Cortex of kidney (tissue), 1 donor: ENCODE measurements at places on chromosomes 5 and 9.

DNA sequence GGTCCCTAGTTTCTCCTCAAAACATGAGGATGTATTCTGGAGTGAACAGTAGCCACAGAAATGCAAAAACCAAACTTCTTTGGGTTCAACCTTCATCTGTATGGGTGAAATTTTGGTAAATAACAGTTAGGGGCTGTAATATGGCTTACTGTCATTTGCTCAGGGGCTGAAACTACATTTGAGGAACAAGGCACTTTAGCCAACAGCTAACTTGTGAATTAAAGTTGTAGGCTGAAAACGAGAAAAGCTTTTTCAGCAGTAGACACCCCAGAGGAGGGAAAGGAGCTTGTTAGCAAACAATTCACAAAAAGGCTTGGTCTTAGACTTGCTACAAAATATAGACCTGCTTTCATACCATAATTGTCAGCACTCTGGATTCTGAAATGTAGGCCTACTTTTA, 6.6 kb downstream of the TMEM171 start:
- DNase-seq, result no peak

GRCh38 chr5:37816331-37816730, 23.5 kb downstream of the GDNF start:
- no peak for DNase-seq

- no peak for DNase-seq
These were observed 175.1 kb upstream of the S1PR3 start for GRCh38 chr9:88816141-88816540.

DNA sequence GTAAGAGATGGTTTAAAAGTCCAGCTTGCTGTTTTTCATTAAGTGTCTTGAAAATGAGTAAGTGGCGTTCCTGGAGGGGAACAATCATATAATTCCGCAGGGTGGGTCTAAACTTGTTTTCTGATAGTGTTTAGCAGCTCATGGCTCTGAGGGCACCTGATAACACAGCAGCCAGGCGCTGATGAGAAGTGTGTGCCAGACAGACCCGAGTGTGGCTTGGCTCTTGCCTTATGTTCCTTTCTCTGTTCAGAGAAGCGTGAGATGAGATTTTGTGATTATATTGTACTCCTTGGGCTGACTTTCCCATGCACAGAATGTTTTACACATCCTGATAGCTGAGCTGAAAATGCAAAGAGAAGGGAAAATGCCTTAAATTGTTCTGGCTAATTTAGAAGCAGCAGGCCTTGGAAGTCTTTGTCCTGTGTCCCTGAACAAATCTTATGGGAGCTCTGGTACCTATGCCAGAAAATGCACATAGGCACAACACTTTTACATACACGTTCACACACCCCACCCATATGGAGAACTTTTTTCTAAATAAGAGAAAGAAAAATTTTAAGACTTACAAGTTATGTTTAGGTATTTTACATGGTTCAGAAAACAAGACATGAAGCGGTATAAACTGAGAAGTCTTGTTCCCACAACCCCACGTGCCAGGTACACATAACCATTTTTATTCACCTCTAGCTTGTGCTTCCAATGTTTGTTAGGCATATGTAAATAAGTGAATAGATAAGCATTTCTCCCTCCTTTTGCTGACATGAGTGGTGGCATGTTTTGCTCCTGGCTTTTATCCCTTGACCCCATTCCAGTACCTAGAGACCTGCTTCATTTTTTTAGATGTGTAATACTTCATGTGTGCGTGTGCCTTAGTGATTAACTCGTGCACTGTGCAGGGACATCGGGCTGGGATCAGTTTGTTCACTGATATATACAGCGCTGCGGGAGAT, 152.2 kb upstream of the OTULINL start:
- no peak for DNase-seq

DNA sequence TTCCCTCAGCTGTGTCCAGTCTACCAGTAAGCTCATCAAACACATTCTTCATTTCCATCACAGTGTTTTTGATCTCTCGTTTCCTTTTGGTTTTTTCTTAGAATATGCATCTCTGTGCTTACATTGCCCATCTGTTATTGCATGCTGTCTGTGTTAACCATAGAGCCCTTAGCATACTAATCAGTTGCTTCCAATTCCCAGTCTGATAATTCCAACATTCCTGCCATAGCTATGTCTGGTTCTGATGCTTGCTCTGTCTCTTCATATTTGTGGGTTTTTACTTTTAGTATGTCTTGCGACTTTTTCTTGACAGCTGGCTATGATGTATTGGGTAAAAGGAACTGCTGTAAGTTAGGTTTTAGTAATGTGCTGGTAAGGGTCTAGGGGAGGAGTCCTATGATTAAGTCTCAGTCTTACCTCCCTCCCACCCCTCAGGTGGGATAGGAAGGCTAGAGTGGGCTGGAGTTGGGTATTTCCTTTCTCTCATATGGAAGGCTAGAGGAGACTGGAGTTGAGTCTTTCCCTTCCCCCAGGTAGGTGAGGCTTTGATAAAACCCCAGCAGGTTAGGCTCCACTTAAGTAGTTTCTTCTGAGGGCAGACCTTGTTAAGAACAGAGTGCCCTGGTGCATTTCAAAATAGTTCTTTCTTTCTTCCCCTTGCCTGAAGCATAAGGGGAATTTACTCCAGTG, 99.1 kb upstream of the RASGRF2 start:
- no peak for DNase-seq

DNA sequence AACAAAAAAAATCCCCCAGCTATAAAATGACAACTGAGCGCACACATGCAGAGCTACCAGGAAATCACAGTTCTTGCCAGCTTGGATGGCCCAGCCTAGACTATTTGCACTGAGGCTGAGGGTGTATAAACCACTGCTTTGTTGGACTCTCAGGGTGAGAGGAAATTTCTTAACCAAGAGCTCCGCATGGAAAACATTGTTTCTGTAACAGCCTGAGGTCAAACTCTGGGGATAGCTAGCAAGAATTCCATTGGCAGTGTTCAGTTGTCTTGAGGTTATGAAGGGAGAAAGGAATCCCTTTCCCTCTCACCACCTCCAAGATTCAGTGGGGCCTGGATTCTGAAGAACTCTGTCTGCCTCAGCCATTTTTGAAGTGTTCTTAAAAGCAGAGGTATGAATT, 360.0 kb downstream of the OSTF1 start:
- DNase-seq, result no peak

- DNase-seq, result no peak
These were observed 23.1 kb downstream of the MAP1B start for GRCh38 chr5:72130351-72130761.

- DNase-seq, result no peak
These were observed 95.2 kb upstream of the PAPPA start for GRCh38 chr9:116058421-116058820.

DNA sequence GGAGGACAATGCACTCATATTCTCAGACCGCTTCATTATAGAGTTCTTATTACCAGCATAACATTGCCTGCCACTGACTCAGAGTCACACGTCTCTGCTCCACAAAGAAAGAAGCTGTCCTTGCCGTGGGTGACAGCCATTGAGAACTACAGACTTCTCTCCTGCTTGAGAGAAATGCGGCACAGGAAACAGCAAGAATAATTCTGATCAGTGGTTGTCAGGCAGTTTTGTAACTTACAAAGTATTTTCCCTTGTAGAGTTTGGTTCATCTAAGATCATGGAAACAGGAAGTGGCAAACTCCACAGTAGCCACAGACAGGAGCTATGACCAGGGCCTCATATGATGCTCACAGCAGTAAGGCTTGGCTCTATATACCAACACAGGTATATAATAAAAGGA, 47.0 kb downstream of the KCNV2 start:
- DNase-seq, result no peak

- no peak for DNase-seq
These were observed 57.2 kb downstream of the RFX3 start for GRCh38 chr9:3468421-3469205.

GRCh38 chr9:87836951-87837705, 45.5 kb upstream of the SPATA31E1 start:
- no peak for DNase-seq

DNA sequence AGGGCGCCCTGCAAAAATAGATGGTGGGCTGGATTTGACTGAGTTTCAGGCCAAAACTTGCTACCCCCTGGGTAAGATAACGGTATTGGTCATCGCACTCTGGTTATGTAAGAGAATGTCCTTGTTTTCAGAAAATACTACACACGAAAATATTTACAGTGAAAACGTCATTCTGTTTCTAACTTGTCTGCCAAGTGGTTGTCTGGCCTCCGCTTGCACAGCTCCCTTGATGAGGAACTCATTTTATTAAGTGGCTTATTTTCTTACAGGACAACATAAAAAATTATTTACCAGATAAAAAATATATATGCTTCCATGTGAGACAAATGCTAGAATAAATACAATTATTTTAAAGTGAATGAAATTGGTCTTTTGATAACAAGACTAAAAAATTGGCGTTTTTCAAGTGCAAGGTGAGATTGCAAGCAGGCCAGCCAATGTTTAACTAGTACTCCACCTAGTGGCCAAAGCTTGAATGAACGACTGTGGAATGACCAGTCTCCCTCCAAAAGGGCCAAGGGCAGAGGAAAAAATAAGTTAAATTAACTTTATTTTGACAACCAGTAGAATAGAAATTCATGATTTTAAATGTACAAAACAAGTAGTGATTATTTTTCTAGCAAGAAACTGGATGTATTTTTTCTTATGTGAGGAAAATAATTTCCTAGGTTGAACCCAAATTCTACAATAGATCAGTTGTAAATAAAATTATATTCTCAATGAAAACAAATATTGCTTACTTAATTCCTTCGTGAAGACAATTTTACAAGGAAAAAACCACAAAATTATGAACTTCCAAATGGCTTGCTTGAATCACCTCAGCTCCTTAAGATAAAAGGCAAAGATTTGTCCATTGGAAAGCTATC, 93.2 kb downstream of the ZFAND5 start:
- DNase-seq, result no peak

- no peak for DNase-seq
These were observed 4.8 kb upstream of the CHSY3 start for GRCh38 chr5:129899454-129899853.

DNA sequence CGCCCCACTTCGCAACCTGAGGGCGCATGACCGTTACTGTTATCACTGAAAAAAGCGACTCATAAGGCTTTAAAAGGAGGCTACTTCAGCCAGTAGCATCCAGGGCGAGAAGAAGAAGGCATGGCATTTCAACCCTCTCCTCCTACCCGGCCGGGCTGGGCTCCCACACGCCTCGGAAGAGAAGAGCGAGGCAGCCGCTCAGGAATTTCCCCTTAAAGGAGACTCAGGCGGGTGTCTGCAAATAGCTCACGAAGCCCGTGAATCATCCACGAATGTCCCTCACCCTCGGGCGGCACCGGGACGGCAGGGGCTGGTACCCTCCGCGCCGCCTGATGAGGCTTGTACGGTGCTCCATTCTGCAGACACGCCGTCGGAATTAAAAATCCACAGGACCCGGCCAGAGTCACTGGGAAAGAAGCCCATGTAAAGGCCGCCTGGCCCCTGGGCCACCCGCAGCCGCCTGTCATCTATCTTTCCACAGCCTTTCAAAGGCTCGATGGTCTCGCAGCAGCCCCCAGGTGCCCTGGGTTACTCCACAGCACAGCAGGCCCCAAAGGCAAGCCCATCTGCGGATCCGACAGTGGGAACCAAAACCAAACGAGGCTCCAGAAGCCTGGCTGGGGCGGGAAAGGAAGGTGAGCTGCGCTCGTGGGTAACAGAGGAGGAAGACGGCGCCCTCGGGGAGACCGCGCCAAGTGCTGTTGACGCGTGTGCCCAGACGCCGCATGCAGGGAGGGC, 11.8 kb downstream of the SLC12A7 start:
- DNase-seq, result no peak

DNA sequence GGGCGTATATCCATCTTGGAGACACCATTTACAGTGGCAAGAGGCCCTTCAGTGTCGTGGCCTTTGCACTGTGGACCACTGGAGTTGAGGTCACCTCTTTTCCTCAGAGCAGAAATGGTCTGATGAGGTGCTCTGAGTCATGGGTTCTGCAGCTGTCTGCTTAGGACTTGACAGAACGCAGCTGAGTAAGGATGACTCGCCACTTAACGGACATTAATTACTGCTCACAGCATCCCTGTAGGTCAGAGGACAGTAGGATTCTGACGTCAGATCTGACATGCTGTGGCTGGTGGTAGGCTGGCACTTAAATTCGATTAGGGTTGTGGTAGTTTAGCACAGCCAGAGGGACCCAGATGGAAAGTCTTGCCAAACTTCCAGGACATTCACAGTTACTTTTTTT, 479.4 kb downstream of the DMAC1 start:
- DNase-seq, result no peak

- DNase-seq, result no peak
These were observed 25.1 kb downstream of the ERGIC1 start for GRCh38 chr5:172858990-172859811.

GRCh38 chr5:57863661-57864060, 381.1 kb upstream of the ACTBL2 start:
- no peak for DNase-seq

DNA sequence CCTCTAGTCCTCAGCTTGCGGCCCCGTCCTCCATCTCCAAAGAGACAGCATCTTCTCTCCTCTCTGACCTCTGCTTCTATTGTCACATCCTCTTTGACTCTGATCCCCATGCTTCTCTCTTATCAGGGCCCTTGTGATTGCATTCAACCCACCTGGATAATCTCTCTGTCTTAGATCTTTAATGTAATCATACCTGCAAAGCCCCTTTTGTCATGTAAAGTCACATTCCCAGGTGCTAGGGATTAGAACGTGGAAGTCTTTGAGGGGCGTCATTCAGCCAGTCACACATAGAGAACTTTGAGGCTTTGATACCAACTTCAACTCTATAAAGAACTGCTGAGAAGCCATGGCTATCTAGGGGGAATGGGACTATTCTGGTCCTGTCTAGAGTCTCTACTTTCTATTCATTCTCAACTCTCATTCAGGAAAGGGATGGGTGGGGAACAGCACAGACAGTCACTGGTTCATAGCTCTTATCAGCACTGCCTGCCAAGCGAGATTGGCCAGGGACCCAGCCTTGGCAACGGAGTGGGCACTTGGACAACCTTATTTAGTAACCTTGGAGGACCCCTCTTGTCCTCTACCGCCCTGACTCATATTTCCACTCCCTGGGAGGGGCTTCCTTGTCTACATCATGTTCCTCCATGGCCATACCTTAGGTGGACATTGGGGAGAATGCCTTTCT, 29.0 kb downstream of the TAS2R1 start:
- no peak for DNase-seq

- DNase-seq, result no peak
These were observed 19.8 kb upstream of the ITGA1 start for GRCh38 chr5:52767766-52768480.

DNA sequence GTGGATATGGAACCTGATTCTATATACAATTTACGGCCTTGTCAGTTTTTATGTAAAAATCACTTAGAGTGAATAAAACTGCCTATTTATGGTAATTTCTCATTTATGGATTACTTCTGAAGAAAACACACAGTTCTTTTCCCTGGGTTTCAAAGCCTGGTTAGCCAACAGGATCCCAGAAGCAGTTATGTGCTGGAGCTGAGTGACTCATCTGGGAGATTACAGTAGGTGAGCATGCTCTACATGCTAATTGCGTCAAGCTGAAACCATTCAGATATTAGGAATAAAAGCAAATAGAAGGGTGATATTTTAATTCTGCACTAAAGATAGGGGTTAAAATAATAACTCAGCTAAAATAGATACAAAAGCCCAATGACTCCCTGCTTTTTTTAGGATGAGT, 47.8 kb downstream of the PDE4D start:
- DNase-seq, result no peak

- no peak for DNase-seq
These were observed 34.0 kb upstream of the ZNF484 start for GRCh38 chr9:92911511-92912475.

GRCh38 chr5:60185231-60186099, 291.9 kb upstream of the PDE4D start:
- no peak for DNase-seq
